ENCODE measurements at places on chromosomes 12 and 14.

DNA sequence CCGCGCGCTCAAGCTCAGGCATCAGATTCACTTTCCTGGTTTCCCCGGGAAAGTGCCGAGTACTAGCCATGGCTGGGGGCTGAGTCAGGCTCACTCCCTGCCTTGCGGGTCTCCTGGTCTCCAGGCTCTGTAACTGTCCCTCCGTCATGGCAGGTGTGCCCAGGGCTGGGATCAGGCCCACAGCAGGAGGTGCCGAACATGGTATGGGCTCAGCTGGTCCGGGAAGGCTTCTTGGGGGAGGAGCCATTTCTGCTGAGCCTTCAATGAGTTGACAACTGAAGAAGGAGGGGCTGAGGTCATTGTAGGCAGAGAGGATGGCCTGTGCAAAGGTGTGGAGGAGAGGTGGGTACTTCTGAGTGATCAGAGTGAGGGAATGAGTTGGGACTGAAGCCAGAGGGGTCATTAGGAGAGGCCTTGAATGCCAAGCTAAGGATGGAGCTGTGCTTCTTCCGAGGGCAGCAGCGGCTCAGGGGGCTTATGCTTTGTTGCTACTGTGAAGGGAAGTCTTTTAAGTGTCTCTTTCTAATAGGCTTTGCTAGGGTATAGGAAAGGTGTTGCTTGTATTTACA, 769 bp downstream of the EXOC3L4 start:
- no peak for DNase-seq

DNA sequence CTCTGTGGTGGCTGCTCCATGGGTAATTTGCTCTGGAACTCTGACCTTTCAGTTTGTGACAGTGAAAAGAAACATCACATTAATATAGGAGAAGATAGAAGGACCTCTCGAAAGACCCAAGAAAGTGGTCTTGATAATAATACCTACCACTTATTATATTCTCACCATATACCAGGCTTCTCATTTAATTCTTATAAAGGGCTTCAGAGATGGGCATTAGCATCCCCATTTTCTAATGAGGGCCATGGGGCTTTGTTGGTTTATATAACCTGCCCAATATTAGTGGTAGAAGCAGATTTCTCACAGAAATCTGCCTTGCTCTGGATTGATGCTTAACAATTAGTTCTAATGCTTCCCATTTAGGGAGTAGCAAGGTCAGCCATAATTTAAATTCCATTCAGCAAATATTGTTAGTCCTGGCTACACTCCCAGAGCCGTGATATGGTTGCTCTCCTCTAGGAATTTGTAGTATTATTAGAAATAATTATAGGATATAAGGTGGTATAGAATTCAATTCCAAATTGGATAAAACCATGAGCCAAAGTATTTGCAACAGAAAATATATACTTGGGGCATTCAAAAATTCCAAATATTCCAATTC, 7.4 kb upstream of the AMIGO2 start:
- DNase-seq: no peak

DNA sequence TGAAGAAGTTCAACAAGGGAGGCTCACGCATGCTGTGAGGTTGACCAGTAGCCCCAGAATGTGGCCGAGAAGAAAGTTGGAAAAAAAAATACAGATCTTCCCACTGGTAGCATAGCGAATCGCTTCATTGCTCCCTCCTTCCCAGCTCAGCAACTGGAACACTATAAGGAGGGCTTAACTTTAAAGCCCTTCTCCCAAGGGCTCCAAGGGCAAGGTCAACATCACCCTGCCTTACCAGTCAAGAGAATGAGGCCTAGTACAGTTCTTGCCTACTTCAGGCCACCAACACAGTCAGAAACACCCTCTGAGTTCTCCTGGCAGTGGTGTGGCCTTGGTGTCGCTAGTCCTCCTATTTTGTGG, 14.4 kb downstream of the OXA1L start:
- no peak for DNase-seq

DNA sequence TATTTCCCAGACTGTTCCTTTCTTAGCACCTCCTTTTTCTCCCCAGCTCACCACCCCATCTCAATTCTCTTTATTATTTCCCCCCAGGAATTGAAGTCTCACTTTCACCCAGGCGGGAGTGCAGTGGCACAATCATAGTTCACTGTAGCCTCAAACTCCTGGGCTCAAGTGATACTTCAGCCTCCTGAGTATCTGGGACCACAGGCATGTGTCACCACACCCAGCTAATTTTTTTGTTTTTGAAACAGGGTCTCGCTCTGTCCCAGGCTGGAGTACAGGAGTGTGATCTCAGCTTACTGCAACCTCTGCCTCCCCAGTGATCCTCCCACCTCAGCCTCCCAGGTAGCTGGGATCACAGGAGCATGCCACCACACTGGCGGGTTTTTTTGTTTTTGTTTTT, 11.0 kb downstream of the RACGAP1 start:
- DNase-seq: no peak

DNA sequence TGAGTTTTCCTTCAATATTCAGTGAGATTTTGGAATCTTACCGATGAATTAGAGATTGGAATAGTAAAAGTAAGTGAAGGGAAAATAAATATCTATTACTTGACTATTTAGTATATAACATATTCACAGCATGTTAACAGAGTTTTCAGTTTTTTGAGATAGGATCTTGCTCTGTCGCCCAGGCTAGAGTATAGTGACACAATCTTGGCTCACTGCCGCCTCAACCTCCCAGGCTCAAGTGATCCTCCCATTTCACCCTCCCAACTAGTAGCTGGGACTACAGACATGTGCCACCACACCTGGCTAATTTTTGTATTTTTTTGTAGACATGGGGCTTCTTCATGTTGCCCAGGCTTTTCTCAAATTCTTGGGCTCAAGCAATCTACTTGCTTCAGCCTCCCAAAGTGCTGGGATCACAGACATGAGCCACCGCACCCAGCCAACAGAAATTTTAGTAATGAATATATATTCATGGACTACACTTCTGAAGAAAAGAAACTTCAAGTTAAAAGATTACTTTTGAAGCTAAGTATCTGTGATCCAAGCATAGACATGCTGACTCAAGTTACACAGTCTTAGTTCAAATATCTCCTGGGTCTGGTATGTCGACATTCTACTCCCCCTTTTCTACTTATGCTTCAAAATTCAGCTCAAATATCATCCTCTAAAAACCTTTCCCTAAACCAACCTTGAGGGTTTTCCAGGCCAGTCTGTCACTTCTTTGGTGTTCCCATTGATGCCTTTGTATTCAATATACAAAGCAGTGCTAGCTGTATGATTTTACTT, 13.8 kb downstream of the UBE2N start:
- no peak for DNase-seq

DNA sequence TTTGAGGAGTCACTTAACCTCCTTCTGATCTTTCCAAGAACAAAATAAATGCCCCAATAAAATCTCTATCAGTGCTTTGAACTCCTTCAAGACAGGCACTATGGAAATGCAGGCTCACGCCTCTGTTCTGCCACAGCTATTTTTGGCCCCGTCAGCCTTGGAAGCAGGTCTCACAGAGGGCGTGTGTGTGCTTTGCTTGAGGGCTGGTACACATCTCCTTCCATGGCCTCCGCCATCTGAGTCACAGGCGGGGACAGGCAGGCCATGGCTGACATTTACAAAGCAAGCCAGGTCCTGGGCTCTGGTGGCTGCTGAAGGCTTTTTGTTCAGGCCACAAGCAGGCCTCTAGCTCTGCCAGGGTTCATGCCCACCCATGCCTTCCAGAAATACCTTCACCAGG, 16.0 kb downstream of the PRIMA1 start:
- DNase-seq: no peak

DNA sequence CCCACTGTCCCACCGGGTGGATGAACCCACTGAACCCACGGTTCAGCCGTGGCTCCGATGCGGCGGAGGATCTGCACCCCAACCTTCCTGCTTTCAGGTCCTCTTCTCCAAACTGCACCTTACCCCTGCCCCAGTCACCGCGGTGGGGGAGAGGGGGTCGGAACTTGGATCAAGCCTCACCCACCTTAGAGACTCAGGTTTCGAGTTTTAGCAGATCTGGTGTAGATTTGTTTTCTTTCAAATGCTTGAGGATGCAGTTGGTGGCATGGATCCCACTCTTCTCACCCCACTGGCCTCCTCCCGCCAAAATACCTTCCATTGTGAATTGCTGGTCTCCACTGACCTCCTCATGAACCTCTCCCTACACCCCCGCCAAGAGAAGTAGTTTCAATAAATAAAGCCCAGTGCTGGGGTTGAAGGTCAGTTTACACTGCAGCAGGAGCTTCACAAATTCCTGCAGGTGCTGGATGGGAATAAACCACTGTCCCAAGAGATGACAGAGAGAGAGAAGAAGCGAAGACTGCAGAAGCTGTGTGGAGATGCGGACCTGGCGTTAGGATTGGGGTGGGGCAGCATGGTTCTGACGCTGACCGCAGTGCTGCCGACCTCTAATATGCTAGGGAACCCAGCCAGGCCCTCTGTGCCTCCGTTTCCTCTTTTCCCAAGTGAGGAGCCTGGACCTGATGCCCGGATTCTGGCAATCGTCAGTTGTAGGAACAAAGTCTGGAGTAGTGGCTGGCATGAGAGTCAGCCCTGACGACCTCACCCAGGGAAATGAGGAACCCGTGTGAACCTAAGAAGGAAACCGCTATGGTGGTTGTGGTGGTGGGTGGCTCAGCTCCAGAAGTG, 7.4 kb downstream of the TTC6 start:
- DNase-seq: no peak

All from stimulated activated CD4-positive, alpha-beta T cell treated with anti-CD3 and anti-CD28 coated beads, Interleukin-15, amount 100 ng/mL, for 48 hours (primary cell).